ENCODE measurements at places on chromosomes 7 and 10.

- DNase-seq, result no peak
Measured at GRCh38 chr7:1952781-1953180, 280.0 kb downstream of the MAD1L1 start.

DNA sequence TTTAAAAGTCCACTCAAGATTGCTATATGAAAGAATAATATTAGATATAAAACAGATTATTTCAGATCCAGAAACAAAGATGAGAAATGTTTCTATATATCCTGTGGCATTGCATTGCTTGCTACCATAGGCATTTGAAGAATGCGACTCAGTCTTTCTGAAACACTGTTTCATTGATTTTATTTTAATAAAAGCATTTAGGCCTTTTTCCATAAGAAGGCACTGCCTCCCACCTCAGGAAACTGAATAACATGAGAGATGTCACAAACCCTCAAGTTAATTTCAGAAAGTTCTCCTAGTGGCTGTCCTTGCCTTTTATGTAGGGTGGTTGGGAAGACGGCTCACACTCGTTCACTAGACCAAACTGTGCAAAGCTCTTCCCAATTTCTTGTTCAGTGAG lies 23.3 kb downstream of the PRPS1L1 start:
- no peak for DNase-seq

DNA sequence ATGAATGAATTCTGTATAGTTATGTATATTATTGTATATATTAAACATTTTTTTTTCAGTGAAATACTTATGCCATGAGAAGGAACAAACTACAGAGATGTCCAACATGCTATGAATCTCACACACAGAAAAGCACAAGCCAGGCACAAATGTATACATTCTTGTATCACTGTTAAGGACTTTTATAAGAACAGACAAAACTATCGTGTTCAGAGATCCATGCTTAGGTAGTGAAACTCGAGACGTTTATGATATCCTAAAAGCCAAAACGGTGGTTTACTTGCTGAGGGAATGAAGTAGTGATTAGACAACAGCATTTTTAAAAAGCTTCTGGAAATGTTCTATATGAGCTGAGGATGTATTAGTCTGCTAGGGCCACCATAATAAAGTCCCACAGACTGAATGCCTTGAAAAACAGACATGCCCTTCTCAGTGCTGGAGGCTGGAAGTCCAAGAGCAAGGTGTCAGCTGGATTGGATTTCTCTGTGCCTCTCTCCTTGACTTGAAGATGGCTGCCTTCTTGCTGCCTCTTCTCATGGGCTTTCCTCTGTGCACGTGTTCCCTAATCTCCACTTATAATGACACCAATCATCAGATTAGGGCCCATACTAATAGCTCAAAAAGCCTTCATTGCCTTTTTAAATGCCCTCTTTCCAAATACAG lies 4.3 kb downstream of the MKI67 start:
- DNase-seq, result no peak

- DNase-seq, result no peak
Measured at GRCh38 chr10:61836888-61837754, 64.4 kb upstream of the ARID5B start.

DNA sequence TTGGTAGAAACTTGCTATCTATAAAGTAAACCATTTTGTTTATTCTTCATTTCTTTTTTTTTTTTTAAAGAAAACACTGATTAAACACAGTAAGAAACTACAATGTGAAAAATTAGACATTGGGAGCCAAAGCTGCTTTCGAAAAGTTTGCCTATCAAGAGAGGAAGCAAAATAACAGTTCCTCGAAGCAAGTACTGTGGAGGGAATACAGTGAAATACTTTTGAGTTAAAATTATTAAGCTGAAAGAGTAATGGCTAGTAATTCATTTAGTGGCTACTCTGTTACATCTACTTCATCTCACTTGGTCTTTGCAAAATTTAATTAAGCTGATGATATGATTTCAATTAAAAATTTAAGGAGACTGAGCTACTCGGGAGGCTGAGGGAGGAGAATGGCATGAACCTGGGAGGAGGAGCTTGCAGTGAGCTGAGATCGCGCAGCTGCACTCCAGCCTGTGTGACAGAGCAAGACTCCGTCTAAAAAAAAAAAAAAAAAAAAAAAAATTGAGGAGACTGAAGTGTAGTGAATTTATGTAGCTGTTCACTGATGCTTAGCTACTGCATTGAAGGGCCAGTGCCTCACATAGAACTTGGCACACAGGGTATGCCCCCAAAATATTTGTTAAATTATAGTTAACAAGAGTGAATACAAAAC lies 982.1 kb upstream of the MBL2 start:
- no peak for DNase-seq

DNA sequence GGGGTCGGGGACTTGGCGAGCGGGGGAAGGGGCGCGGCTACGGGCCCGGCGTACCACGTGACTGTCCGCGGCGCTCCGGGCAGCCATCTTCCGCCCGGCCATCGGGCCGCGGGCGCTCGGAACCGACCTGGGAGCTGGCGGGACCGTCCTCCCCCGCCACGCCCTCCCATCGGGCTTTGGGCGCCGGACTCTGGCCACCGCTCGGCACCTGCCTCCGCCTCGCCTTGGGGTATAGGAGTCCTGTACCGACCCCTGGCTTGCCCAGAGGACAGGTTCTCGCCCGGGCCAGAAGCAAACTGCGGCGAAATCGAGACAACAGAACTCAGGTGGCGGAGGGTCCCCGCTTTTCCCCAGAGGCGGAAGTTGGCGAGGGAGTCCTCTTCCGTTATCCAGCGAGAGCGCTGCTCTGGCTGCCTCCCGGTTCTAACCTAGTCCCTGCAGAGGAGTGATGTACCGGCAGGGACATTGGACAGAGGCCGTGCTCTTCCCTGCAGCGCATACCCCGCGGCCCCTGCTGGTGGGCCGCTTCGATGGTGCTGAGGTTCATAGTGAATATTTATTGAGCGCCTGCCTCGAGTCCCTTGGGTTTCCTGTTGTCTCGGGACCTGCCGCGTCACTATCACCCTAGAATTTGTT lies 1.2 kb upstream of the SGMS1 start:
- peak; percentile 52 for DNase-seq

GRCh38 chr7:146554556-146554955 lies 438.0 kb downstream of the CNTNAP2 start:
- no peak for DNase-seq

- no peak for DNase-seq
Measured at GRCh38 chr7:118449797-118450567, 225.5 kb downstream of the ANKRD7 start.

- DNase-seq, result no peak
Measured at GRCh38 chr10:122551450-122551849, 9.1 kb upstream of the DMBT1 start.

GRCh38 chr7:151053096-151053495 lies 4.6 kb downstream of the CDK5 start:
- no peak for DNase-seq

GRCh38 chr7:79227044-79227443 lies 226.4 kb downstream of the MAGI2 start:
- no peak for DNase-seq

DNA sequence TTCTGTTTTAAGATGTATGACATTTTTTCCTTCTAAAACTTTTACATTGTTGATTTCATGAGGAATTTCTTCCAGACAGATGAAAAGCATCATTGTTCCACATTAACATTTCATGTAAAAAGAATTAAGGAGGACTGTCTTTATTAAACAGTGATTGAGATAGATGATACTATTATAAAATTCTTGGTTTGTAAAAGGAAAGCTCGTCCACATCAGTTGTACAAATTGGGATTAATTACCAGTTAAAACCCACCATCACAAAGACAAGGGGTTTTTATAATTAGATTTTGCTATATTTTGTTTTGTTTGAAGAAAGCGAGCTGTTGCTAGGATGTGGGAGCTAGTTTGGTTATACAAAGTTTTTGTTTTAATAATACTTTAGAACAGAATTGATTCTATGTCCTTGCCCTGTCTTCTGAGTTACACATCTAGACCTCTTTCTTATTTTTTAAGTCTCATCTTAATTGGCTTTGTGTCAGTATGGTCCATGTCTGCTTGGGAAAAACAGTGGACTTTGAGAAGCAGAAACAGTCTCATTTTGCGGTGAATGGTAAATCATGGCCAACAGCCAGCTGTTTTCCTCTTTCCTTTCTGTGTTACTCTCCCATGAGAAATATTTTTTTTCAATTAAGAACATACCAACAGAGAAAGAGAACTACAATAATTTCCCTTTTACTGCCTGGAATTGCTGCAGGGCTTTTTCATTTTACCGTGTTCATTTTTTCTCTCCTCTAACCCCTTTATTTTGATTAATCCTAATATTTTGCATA lies 3.2 kb downstream of the TES start:
- no peak for DNase-seq

DNA sequence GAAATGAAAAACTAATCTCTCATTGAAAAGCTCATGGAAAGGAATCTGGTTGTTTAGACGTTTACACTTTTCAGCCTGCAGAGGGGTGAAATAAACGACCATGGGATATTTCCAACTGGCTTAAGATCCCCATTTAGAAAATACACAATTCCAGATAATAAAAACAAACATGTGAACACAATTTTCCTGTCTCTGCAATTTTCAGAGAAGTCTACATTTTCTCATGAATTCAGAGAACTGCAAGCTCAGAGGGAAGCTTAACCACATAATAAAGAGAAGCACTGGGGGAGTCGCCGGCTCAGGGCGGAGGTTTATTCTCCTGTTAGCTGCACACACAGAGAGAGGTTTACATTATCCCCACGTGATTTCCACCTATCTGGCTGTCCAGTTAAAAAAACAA lies 215.2 kb downstream of the FANK1 start:
- DNase-seq, result no peak

- no peak for DNase-seq
Measured at GRCh38 chr7:146002431-146003078, 114.0 kb upstream of the CNTNAP2 start.

DNA sequence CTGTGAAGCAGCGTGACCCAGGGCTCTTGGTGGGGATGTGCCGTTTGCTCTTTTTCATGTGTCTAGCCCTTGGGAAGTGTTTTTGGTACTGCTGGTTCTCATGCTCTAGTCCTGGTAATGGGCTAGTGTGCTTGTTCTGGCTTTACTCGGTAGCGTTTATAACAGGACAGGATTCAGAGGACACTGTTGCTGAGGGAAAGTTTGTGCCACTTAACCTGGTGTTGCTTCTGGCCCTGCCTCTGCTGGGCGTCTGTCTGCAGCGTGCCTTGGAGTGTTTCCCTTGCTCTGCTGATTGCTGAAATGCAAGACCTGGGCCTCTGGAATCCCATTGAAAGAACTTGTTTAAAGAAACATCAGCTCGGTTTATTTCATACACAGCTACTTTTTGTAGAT lies 35.0 kb downstream of the INPP5A start:
- no peak for DNase-seq

GRCh38 chr7:39681887-39682441 lies 58.6 kb downstream of the RALA start:
- no peak for DNase-seq

DNA sequence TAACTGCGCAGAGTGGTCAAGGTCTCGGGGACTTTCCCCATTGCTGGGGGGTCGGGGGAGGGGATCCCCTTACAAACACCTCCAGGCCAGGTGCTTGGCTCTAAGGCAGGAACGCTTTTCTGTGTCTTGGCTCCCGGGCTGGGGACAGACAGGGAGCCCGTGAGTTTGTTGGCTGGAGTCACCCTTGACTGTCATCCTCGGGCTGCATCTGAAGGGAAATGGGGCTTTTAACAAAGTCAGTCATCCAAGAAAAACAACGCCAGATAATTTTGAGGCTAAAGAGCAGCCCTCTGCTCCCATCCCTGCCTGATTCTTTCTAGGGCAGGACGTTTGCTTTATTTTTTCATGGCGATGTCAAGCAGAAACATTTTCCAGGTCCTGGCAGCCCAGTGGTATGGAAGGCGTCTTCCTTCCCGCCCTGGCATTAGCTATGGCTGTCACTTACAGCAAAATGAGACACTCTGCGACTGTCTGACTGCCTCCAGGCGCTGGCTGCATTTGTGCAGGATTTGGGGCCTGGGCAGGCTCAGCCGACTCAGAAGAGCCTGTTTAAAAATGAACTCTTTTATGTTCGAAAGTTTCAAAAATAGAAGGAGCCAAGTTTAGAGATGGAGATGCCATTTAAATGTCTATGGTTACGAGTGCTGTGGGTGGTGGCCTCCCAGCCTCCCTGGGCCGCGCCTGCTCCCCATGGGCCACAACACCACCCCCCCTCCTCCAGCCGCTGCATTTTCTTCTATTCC lies 54.7 kb upstream of the TNS3 start:
- DNase-seq, result no peak

DNA sequence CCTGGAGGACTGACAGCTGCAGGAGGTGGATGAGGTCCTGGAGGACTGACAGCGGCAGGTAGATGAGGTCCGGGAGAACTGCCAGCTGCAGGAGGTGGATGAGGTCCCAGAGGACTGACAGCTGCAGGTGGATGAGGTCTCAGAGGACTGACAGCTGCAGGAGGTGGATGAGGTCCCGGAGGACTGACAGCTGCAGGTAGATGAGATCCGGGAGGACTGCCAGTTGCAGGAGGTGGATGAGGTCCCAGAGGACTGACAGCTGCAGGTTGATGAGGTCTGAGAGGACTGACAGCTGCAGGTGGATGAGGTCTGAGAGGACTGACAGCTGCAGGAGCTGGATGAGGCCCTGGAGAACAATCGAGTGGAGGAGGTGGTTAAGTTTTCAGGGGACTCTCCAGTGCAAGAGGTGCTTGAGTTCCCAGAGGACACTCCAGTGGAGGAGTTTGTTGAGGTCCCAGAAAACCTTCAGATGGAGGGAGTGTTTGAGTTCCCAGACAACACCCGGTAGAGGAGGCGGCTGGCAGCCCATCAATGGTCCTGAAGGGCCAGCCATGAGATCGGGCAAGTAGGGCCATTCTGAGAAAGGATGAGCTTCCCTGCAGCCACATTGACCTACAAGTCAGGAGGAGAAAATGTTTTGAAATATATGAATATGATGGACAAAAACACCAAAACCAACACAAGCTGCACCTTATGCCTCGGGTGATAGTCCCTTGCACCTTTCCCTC lies 4.7 kb upstream of the EIF5AL1 start:
- no peak for DNase-seq

DNA sequence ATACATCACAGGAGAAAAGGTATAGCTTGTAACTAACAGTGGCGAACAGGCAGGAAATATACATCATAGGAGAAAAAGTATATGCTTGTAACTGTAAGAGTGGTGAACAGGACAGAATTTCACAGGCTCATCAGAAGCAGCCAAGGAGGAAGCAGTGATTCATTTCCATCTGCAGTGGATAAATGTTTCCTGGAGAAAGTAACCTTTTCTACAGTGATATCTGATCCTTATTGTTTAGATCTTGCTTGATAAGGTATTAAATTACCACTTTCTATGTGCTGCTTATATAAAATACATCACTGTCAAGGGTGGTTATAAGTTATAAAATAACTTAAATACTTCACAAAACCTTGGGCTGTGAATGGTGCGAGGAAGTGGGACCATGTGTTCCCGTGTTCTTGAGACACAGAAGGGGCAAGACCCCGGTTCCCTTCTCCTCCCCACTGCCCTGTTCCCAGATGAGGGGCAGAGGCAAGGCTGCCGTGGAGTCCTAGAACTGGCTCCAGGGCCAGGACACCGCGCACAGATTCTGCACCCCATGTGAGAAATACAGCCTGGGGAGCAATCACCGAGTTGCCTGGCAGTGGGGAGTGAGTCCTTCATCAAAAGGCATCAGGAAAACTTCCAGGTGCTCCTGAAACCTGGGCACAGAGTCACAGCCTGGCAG lies 135.2 kb downstream of the DIP2C start:
- DNase-seq, result no peak

- no peak for DNase-seq
Measured at GRCh38 chr7:5528071-5528814, 104.6 kb upstream of the TNRC18 start.
